ENCODE measurements at places on chromosomes 7 and 10.

- DNase-seq: no peak
Measured at GRCh38 chr7:106057204-106057961, 54.7 kb downstream of the SYPL1 start.

DNA sequence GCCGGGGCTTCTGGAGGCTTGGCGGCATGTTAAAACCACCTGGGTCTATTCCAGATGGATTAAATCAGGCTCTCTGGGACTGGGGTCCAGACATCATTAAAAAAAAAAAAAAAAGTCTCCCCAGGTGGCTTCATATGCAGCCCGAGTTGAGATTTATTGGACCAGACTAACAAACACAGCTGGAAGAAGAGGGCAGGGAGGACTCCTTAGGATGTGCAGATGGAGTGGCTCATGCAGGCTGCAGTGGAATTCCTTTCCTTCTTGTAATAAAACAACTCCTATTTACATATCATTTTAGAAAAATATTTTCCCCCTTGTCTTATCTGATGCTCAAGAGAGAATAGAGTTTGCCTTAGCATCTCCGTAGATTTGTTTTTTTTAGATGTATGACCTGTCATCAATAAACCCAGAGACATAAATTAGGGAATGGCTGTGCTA, 238.1 kb downstream of the CAMK1D start:
- DNase-seq: no peak

- no peak for DNase-seq
Measured at GRCh38 chr7:70372768-70373515, 759.0 kb upstream of the GALNT17 start.

DNA sequence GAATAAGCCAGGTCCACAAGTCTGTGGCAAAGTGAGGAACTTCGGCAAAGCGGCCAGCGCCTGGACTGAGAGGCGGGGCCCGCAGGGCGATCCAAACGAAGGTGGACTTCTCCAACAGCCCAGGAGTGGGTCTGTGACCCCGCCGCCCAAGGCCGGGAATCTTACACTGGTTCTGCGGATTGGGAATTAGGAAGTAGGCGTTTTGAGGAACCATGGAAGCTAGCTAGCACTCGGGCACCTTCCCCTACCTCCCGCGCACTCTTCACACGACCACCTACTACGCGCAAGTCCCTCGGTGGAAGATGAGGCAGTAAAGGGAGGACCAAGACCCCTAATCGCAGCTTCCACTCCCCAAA, 570 bp upstream of the ARF5 start:
- DNase-seq: no peak

- no peak for DNase-seq
Measured at GRCh38 chr10:44759122-44759521, 152.0 kb upstream of the TMEM72 start.

GRCh38 chr10:107717046-107717445, 552.5 kb upstream of the SORCS1 start:
- DNase-seq: no peak

DNA sequence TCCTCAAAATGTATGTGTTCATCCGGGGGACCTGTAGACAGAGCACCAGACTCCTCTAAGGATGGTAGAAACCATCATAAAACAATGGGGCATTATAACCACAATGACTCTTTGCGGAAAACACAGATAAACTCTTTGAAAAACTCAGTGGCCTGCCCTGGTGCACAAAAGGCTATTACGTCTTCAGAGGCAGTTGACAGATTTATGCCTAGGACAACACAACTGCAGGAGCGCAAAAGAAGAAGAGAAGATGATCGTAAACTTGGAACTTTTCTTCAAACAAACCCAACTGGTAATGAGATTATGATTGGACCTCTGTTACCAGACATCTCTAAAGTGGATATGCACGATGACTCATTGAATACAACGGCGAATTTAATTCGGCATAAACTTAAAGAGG, 6.0 kb downstream of the RBM48 start:
- no peak for DNase-seq

GRCh38 chr7:86748201-86748600, 104.5 kb downstream of the GRM3 start:
- DNase-seq: no peak

- DNase-seq: no peak
Measured at GRCh38 chr7:2244404-2244995, 2.5 kb downstream of the NUDT1 start.

- DNase-seq: no peak
Measured at GRCh38 chr10:107814865-107815487, 650.5 kb upstream of the SORCS1 start.

- no peak for DNase-seq
Measured at GRCh38 chr7:129257168-129257567, 32.3 kb downstream of the AHCYL2 start.

DNA sequence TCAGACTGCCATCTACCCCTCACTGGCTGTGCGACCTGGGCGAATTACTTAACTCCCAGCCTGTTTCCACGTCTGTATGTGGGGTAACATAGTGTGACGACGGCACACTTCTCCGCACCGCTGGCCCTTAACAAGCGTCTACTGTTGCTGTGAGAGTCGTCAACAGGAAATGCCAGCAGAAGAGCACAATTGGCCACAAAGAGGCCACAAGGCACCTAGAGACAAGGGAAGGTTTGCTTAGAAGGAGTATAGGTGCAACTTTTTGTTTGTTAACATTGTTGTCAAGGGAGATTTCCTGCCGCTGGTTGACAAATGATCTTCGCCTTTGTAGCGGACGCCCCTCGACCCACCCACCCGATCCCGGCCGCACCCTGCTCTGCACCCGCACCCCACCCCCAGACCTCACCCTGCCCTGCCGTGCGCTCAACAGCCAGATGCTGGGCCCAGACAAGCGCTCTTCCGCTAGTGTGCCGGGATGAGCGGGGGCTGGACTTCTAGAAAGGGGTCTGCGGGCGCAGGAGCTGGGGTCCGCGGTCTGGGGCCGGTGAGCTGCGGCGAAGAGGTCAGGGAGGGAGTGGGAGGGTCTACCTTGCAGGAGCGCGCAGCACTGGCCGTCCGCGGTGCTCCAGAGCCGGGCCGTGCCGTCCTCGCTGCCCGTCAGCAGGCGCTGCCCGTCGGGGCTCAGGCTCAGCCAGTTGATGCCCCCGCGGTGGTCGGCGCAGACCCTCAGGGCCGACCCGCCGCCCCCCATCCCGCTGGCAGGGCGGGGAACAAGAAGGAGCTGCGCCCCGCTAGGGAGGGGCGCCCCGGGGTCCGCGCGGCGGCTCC, 785 bp downstream of the WDR86 start:
- peak; percentile 27 for DNase-seq

DNA sequence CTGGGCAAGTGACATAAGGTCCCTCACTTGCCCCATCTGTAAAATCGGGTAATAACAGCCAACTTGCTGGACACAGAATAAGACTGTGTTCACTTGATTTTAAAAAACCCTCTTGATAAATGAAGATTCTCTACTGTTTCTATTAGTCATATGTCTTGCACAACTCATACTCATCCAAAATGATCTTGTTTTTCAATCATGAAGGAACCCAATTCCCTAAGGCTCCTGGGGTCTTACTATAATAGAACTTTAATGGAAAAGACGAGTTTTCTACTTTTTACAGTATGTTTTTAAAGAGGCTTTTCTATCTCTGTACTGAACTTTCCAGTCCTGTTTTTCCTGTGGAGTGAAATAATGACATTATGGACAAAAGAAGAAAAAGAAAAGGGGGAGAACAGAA, 103.8 kb downstream of the ARID5B start:
- no peak for DNase-seq

GRCh38 chr7:64628192-64628591, 37.7 kb upstream of the ZNF107 start:
- DNase-seq: no peak

- no peak for DNase-seq
Measured at GRCh38 chr7:137743021-137743420, 103.8 kb downstream of the DGKI start.

All from CD4-positive, alpha-beta T cell (primary cell).